ENCODE measurements at places on chromosomes 6 and 20.
A peak's percentile ranks its signal among the peaks of the same experiment; 100 is the strongest.

GRCh38 chr6:18471232-18471964 lies 84.2 kb downstream of the RNF144B start:
- no peak for DNase-seq

DNA sequence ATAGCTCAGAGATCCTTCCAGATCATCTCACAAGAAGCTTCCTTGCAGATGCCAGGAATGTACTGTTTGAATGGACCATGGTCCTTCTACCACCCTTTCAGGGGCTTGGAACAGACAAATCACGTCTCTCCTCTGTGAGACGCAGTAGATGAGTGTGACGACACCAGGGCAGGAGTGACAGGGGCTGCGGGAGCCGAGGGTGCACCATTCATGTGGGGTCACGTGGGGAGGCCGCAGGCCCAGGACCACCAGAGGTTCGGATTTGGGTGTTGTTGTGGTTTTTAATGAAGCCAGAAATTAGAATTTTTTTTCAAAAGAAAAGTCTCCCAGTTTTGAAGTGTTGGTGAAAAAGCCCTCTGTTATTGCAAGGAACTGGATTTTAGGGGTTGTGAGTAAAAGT lies 79.2 kb downstream of the PREX1 start:
- no peak for DNase-seq

DNA sequence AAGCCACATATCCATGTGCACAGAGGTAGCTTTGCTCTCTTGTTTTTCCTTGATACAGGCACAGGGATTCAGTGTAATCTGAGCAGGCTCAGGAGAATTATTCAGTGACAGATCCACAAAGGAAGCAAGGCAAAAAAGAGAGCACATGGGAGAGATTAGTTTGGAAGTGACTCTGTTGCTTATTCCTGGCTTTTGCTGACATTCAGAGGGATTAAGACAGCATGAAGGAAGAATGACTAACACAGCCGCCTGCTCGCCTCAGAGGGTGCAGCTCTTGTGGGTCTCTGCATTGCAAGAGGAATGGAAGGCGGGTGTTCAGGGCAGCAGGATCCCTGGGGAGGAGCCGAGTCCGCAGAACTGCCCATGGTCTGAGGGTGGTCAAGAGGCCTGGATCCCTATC lies 203.4 kb upstream of the KCNQ5 start:
- DNase-seq: peak; percentile 12

GRCh38 chr6:23349521-23350147 lies 776.4 kb upstream of the NRSN1 start:
- DNase-seq: no peak

GRCh38 chr6:111791415-111791814 lies 81.8 kb downstream of the FYN start:
- no peak for DNase-seq

GRCh38 chr20:52015155-52015554 lies 176.4 kb downstream of the ZFP64 start:
- no peak for DNase-seq

- DNase-seq: no peak
Measured at GRCh38 chr6:79076160-79076559, 1.9 kb downstream of the PHIP start.

- DNase-seq: no peak
Measured at GRCh38 chr6:125140808-125141207, 12.8 kb upstream of the TPD52L1 start.

- no peak for DNase-seq
Measured at GRCh38 chr6:152595499-152595898, 41.7 kb downstream of the SYNE1 start.

DNA sequence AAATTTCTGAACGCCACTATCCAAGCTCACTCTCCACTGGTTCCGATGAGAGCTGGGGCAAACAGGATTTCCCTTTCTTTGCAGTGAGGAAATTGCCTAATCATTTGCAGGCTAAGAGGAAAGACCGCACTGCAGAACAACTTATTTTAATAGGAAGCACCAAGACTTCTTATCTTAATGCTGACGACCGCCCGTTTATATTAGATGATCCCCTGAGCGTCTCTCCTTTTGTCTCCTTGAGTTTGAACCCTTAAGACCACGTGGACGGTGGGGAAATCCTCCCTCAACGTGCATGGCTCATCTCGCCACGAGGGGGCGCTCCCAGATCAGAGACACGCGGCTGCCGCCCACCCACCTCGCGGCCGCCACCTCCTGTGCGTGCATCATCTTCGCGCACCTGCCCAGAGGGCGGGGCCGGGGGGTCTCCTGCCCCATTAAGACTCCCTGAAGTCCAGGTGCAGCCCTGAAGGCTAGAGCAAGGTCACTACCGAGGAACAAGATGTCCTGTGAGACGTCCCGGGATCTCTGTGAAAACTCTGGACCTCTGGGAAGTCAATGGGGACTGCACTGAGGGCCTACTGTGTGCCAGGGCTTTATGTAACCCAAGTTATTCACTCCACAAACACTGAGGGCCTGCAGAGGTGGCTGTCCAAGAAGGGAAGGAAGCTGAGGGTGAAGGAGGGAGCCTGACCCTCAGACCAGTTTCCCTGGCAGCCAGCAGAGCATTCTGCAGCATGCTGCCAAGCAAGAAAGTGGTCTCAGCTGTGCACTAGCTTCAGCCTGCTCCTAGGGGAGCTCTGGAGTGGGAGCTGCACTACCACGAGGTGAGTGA lies 28.1 kb downstream of the PDYN start:
- DNase-seq: peak; percentile 35

- no peak for DNase-seq
Measured at GRCh38 chr20:62816884-62817873, at the start of gene COL9A3. Gene COL9A3 (plus strand): TSS chr20:62817050. CDS start chr20:62817065, 15 bp downstream.

DNA sequence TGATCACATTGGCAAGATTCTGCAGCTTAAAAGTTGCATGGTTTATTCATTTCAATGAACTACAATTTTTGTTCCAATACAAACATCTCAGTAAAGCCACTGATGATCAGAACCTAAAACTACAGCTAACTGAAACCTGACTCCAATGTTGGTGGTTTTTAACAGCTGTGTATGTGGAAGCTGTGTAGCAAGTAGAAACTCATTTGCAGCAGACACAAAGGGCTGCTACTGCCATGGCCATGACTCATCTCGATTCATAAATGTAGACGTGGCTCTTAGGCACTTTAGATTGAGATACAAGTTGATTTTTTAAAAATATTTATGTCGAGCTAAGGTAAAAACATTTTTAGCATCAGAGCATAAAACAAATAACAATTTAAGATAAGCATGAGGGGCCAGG lies 19.5 kb upstream of the MAP3K4 start:
- no peak for DNase-seq

DNA sequence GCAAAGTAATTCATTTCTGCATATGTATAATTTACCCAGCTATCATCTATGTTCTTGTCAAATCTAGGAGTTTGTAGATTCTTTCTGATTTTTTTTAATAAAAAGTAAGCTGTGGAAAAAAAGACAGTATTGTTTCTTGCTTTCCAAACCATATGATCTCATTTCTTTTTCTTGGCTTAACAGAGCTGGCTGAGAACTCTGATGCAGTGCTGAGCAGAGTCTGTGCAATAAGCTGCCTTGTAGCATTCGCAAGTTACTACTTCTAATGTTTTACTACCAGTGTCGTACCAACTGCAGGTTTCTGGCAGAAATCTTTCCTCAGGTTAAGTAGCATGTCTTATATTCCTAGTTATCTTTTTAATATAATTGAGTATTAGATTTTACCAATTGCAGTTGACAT lies 15.6 kb downstream of the RRBP1 start:
- no peak for DNase-seq

DNA sequence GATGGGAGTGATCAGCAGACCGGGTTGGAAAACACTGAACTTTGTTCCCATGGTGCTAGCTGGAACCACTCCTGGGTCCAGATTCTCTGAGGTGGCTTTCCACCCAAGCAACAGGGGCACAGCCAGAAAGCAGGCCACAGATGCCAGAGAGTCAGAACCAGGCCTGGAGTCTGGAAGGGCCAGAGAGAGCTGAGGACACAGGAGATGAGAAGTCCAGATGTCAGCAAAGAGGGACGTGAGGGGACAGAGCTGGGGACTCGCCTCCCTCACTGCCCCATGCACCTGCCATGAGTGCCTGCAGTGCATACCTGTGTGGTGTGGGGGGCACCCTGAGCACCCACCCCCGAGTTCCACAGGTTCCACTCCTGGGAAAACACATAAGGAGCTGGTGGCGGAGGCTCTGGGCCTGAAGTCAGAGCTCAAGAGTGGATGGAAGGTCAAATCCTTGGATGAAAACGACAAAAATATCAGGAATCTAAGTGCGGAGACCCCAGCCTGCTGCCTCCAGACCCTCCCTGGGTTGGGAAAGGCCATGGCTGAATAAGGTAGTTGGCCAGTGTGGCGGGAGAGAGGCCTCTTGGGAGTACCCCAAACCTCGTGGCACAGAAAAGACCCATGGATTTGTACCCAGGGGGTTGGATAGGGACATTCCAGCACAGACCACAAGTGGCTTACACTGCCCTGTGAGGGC lies 224.2 kb downstream of the SYNDIG1 start:
- no peak for DNase-seq
